Chondrocyte (in vitro differentiated cells): ENCODE measurements at places on chromosomes 6 and 20. TPM values are rescaled to one million over a fixed set of nuclear protein-coding genes. Genes with fewer than 3 reads are reported as not detected.

The PRRT1 gene
- total RNA-seq: 0.73 to 1.6 TPM (median 1.3 TPM) in 3 replicates

- H3K36me3 ChIP-seq: no peaks in the 10 kb centered on the region
- H3K27ac ChIP-seq: peak overlapping the region; percentile 68
- no peaks in the 10 kb centered on the region for H3K27me3 ChIP-seq
- DNase-seq: no peak
- peaks cover 56% of the 10 kb centered on the region for H3K4me1 ChIP-seq
- H3K4me3 ChIP-seq: peak overlapping the region; percentile 38
Measured at GRCh38 chr6:7156643-7157278, 49.0 kb downstream of the RREB1 start.

DNA sequence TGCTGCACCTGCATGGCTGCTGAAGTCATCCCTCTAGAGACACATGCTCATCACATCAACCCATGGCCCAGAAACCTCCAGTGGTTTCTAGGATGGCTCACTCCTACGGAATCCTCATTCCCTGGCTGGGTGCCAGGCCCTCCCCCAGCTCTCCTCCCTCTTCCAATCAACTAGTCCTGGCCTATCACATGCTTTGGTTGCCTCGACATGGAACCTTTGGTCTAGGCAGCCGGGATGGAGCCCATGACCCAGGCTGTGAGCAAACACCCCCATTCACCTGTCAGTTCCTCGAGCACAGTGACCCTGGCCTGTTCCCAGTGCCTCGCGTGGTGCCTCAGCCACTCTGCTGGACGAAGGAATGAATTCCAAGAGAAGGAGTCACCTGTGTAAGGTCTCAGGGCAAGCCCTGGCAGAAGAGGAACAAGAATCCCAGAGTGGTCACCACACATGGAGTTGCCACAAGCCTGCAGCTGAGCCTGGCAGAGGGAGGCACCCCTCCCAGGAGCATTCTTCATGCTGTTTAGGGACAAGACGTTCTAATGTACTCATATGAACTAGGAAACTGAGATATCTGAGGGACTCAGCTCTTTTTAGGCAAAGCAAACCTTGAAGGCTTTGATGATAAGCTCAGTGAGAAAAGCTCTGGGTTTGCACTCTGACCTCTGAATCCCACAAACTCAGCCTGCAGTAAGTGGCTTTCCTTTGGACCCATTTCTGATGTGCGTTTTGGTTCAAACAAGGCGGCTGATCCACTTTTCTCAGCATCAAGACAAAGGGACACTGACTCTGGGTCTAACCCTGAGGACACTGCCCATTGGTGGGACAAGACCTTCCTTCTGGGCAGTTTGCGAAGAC lies 40.2 kb downstream of the PPP1R3G start:
- H3K27ac ChIP-seq: no peak overlapping the region
- H3K4me1 ChIP-seq: peaks cover 19% of the 10 kb centered on the region
- no peaks in the 10 kb centered on the region for H3K27me3 ChIP-seq
- no peaks in the 10 kb centered on the region for H3K36me3 ChIP-seq
- no peak overlapping the region for H3K4me3 ChIP-seq

DNA sequence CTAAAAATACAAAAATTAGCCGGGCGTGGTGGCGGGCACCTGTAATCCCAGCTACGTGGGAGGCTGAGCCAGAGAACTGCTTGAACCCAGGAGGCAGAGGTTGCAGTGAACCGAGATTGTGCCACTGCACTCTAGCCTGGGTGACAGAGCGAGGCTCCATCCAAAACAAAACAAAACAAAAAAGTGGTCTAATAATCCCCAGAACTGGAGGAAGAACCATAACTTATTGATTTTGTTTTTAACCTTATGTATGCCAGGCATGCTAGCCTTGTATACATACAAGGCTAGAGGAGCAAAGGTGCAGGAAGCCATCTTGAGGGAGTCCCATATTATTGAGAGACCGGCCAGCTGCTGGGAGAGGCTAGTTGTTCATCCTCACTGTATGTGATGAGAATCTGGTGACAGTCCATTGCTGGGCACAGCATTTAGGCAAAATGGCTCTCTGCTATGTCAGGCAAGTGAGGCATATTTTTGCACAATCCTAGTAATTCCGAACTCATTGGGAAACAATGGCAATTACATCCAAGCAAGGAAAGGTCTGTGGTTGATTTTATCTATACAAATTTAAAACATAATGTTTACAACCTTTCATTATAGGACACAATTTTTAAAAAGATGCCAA lies 18.0 kb downstream of the HFE start:
- peaks cover 27% of the 10 kb centered on the region for H3K4me1 ChIP-seq
- H3K27ac ChIP-seq: no peak overlapping the region
- no peak overlapping the region for H3K4me3 ChIP-seq
- H3K36me3 ChIP-seq: no peaks in the 10 kb centered on the region

The SNAP91 gene
- 0.15 to 0.23 TPM (median 0.20 TPM) in 3 replicates for total RNA-seq

GRCh38 chr20:33812152-33812849 lies 1.2 kb downstream of the CHMP4B start:
- peaks cover 6% of the 10 kb centered on the region for H3K36me3 ChIP-seq
- H3K27me3 ChIP-seq: no peaks in the 10 kb centered on the region

GRCh38 chr20:11054266-11054993 lies 380.6 kb upstream of the JAG1 start:
- no peaks in the 10 kb centered on the region for H3K27me3 ChIP-seq
- no peak for DNase-seq
- H3K4me1 ChIP-seq: peaks cover 18% of the 10 kb centered on the region
- no peak overlapping the region for H3K4me3 ChIP-seq

The BIRC7 gene
- total RNA-seq: 0.50 to 0.51 TPM in 2 of 3 replicates, not detected in the other

The SCUBE3 gene
- total RNA-seq: 32.7 to 96.6 TPM (median 93.0 TPM) in 3 replicates

DNA sequence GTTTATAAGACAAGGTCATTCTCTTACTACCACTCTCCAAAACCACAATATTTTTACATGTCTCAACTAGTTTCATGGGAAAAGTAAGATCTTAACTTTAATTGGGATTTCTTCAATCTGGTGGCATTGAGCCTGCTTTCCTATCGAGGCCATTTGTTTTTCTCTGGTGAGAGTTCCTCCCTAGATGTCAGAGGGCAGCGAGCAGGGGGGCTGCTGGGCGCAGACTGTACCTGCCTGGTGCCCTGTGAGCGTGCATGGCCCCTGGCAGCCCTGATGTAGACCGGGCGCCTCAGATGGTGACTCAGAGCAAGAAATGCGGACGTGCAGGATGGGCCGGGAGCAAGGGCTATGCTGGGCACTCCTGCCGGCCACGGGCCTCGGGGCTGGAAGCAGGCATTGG lies 27.2 kb downstream of the ERMARD start:
- H3K4me3 ChIP-seq: no peak overlapping the region
- H3K4me1 ChIP-seq: peaks cover 36% of the 10 kb centered on the region
- DNase-seq: no peak
- H3K27me3 ChIP-seq: no peaks in the 10 kb centered on the region
- peaks cover 25% of the 10 kb centered on the region for H3K36me3 ChIP-seq

The PRDM1 gene
- 0.08 to 0.15 TPM (median 0.15 TPM) in 3 replicates for total RNA-seq

- peaks cover 3% of the 10 kb centered on the region for H3K4me1 ChIP-seq
- H3K27ac ChIP-seq: no peak overlapping the region
- no peaks in the 10 kb centered on the region for H3K36me3 ChIP-seq
- DNase-seq: no peak
- peaks cover 13% of the 10 kb centered on the region for H3K27me3 ChIP-seq
Measured at GRCh38 chr20:57088436-57088835, 178.0 kb downstream of the BMP7 start.

The KCNB1 gene
- total RNA-seq: 1.2 to 17.8 TPM (median 1.3 TPM) in 3 replicates

The CPXM1 gene
- 6.2 to 6.4 TPM (median 6.3 TPM) in 3 replicates for total RNA-seq

DNA sequence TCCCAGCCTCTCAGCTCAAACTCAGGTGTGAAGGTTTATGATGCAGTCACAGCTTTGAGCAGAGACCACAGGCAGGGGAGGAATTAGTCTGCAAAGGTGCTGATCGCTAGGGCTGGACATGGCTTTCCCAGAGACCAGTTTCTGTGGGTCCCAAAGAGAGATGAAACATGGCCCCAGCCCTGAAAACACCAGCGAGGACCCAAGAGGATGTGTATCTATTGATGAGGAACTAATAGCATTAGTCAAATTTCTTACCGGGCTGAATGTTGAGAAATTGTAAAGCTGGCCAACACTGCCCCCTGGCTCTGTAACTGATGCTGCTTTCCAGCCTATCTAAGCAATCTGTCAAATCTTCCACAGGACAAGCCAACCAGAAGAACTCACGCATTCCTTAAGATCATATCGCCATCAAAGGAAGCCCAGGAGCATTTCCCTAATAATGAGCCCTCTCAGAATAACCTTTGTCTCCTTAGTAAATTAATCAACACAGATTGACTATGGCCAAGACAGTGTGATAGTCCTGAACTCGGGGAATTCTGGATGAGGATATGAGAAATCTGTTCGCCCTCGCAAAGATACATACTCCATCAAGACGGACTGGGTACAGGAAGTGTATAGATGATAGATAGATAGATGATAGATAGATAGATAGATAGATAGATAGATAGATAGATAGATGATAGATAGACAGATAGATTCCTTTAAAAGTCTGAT lies 7.8 kb upstream of the ACSS1 start:
- DNase-seq: no peak
- H3K36me3 ChIP-seq: no peaks in the 10 kb centered on the region
- peaks cover 67% of the 10 kb centered on the region for H3K27me3 ChIP-seq
